Gastroesophageal sphincter (tissue), 4 donors: ENCODE measurements at places on chromosomes 11 and 22.

GRCh38 chr11:120645639-120646038 lies 134.1 kb downstream of the GRIK4 start:
- ATAC-seq = no peak

DNA sequence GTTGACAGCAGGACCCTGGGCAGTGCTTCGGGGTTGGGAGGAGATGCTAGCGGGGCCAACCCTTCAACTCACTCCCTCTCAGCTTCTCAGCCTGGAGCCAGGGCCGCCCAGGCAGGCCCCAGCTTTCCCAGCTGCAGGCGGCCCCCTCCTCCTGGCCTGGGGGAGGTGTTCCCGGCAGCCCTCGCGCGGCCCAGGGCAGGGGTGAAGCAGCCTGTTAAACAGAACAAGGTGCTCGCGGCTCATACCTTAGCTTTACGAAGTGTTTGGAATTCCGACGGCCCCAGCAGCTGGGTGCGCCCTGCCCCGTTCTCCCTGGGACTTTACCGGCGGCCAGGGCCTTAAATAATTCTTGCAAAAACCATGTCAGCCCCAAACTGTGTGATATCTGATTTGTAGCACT lies 17.2 kb downstream of the MRPL23 start:
- ATAC-seq = no peak

- peak; percentile 43 for ATAC-seq
These were observed 148.2 kb upstream of the SNX19 start for GRCh38 chr11:131064373-131064991.

DNA sequence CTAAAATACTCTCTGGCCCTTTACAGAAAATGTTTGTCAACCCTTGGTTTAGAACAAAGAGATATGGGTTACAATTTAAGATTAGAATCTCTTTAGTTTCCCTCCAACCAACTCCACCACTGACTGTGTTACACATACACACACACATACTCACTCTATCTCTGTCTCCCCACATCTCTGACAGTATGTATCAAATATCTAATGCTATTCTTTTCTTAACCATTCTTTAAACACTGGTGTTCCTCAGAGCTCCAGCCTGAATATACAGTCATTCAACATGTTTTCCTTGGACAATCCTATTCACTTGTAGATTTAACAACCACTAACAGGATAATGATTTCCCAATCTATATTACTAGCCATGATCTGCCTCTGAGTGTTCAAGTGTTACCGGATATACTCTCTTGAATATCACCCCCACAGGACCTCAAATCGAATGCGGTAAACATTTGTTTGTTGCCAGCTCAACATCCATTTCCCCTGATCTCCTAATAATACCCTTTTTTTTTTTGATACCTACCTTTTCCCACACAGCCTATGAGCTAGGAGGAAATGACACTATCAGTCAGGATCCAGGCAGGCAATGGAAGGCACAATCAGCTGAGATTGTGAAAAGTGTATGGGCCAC lies 6.1 kb downstream of the MPZL3 start:
- ATAC-seq = no peak
